ENCODE measurements at places on chromosomes 7 and 10. TPM values are rescaled to one million over a fixed set of nuclear protein-coding genes. Genes with fewer than 3 reads are reported as not detected.

- DNase-seq: no peak
- no peaks in the 10 kb centered on the region for H3K4me1 ChIP-seq
- H3K36me3 ChIP-seq: no peaks in the 10 kb centered on the region
- no peak overlapping the region for H3K27ac ChIP-seq
- H3K27me3 ChIP-seq: no peaks in the 10 kb centered on the region
Observed at GRCh38 chr7:131595699-131596098, 39.3 kb upstream of the PODXL start.

The SPDYE8 gene
- total RNA-seq: not detected

The PLEKHA1 gene
- total RNA-seq: 28.7 TPM

The DNAJC12 gene
- 2.7 TPM for total RNA-seq

DNA sequence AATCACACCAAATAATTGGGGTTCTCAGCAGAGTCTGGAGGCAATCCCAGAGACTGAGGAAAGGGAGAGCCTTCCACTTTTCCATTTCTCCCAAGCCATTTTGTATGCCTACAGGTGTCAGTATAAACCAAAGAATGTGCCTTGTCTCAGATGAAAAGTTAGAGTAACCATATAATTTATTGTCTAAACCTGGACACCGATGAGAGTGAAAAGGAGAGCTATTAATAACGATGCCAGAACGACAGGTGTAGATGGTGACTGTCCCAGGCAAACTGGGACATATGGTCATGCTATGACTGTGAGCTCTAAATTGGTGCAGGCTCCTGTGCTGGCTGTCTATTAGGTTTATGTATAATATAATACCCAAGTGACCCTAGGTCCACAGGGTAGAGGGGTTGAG lies 219.6 kb downstream of the ARHGAP12 start:
- DNase-seq: no peak
- H3K36me3 ChIP-seq: no peaks in the 10 kb centered on the region

DNA sequence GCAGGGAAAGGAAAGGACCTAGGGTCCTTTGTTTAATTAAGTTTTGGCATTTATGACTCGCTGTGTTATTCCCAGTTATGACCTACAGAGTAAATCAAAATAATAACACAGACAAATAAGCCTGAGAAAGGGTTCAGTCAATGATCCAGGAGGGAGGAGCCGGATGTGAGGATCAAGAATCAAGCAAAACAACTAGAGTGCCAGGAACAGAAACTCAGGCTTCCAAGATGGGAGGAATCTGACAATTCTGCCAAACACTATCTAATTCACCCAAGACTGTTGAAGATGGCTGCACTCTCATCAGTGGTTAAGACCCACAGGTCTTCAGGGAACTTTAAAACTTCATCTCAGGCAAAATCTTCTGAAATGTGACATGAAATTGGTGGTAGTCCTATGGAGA lies 50.3 kb upstream of the PIP4K2A start:
- H3K4me1 ChIP-seq: peaks cover 5% of the 10 kb centered on the region
- no peak for DNase-seq
- no peaks in the 10 kb centered on the region for H3K36me3 ChIP-seq
- H3K4me3 ChIP-seq: no peak overlapping the region
- H3K27me3 ChIP-seq: no peaks in the 10 kb centered on the region

DNA sequence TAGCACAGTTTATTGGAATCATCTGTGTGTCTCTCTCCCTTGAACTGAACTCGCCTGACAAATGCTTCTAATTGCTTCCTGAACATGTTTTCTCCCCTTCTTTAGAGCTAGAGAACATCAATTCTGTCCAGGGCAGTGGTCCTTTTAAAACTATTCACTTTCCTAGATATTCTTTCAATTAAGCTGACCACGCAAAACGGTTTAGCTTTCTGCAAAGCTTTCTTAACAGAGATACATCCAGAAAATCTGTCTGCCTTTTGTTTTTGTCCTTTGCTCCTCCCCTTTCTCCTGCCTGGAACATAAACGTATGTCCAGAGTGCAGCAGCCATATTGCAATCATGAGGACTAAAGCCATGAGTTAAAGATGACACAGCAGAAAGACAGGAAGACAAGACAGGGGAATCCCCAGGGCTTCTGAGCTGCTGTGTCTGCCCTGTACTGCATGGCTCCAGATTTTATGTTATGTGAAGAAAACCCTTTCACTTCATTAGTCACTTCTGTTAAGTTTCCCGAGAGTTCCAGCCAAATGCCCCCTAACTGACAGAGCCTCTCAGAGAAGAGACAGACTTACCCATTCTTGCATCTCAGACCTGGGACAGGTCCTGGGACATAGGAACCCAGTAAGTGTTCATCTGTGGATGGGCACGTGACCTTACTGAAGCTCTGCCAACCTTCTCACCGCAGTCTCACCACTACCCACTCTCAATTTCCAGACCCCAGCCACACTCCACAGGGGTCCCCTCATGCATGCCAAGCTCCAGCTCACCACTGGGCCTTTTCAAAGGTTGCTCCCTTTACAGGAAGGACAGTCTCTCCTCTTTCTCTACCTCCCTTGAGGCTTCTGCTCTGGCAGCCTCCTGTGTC lies 35.0 kb upstream of the CPXM2 start:
- H3K27me3 ChIP-seq: no peaks in the 10 kb centered on the region
- peaks cover 7% of the 10 kb centered on the region for H3K4me1 ChIP-seq
- no peak overlapping the region for H3K4me3 ChIP-seq
- no peak for DNase-seq
- H3K36me3 ChIP-seq: no peaks in the 10 kb centered on the region

- no peak overlapping the region for H3K4me3 ChIP-seq
- H3K4me1 ChIP-seq: peaks cover 47% of the 10 kb centered on the region
- no peaks in the 10 kb centered on the region for H3K27me3 ChIP-seq
- no peak for DNase-seq
- H3K36me3 ChIP-seq: no peaks in the 10 kb centered on the region
- peak overlapping the region; percentile 86 for H3K27ac ChIP-seq
Observed at GRCh38 chr10:5545426-5545777, 20.6 kb downstream of the CALML3 start.

DNA sequence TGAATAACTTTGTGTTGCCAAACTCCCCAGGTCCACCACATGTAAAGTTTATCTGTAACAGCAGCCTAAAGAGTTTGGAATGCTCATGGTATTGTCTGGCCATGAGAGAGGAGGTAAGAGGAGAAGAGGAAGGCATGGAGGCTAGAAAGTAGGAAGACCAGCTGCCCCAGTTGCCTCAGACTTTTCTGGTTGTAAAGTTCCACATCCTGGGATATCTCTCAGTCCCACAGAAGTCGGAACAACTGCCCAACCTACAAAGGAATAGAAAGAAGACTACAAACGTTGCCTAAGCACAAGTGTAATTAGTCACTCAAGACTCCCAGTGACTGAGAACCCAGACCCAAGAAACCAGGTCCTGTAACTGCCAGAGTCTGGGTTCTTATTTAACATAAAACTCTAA lies 47.3 kb downstream of the CREB3L2 start:
- no peaks in the 10 kb centered on the region for H3K27me3 ChIP-seq
- H3K27ac ChIP-seq: peak overlapping the region; percentile 24
- peaks cover 71% of the 10 kb centered on the region for H3K4me1 ChIP-seq
- H3K36me3 ChIP-seq: no peaks in the 10 kb centered on the region
- DNase-seq: no peak

The MYL10 gene
- total RNA-seq: not detected

DNA sequence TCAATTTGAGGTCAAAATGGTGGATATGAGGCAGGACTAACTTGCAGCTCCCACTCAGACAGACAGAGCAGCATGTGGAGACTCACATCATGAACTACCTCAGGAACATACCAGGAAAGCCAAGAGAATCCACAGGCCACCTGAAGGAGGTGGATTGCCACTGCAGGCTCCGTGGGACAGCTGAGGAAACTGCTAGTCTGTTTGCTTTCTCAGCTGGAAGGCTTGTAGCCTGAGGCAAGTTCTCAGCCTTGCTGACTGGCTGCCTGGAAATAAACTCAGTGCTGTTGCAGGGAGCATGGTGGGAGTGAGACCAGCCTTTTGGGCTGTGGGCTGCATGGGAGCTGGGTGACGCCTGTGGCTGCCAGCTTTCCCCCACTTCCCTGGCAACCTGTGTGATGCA lies 202.9 kb downstream of the ZNF248 start:
- no peaks in the 10 kb centered on the region for H3K36me3 ChIP-seq
- no peak overlapping the region for H3K27ac ChIP-seq
- no peak overlapping the region for H3K4me3 ChIP-seq
- no peaks in the 10 kb centered on the region for H3K4me1 ChIP-seq
- H3K27me3 ChIP-seq: no peaks in the 10 kb centered on the region
- no peak for DNase-seq

GRCh38 chr7:6637544-6638229 lies 569 bp downstream of the ZNF316 start:
- no peaks in the 10 kb centered on the region for H3K27me3 ChIP-seq
- H3K4me3 ChIP-seq: peak overlapping the region; percentile 99
- no peak for DNase-seq
- H3K36me3 ChIP-seq: peaks cover 19% of the 10 kb centered on the region
- H3K4me1 ChIP-seq: peaks cover 34% of the 10 kb centered on the region

DNA sequence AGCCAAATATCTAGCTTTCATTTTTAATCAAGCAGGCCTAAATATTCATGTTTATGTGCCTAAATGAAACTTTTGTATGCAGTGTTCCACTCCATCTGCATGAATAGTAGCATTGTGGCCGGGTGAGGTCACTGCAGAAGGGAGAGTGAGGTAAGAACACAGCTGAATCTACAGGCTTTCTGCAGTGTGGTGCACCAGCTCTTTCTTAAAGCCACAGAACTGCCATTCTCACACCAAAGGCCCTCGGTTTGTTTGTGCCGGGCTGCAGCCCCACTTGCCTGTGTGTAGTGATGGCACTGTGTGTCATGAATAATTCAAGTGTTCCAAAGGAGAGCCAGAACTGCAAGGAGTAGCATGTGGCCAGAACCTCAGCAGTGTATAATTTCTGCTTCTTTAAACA lies 204.1 kb downstream of the TRIL start:
- no peaks in the 10 kb centered on the region for H3K4me1 ChIP-seq
- no peaks in the 10 kb centered on the region for H3K36me3 ChIP-seq
- no peak overlapping the region for H3K27ac ChIP-seq
- H3K4me3 ChIP-seq: no peak overlapping the region
- no peak for DNase-seq

DNA sequence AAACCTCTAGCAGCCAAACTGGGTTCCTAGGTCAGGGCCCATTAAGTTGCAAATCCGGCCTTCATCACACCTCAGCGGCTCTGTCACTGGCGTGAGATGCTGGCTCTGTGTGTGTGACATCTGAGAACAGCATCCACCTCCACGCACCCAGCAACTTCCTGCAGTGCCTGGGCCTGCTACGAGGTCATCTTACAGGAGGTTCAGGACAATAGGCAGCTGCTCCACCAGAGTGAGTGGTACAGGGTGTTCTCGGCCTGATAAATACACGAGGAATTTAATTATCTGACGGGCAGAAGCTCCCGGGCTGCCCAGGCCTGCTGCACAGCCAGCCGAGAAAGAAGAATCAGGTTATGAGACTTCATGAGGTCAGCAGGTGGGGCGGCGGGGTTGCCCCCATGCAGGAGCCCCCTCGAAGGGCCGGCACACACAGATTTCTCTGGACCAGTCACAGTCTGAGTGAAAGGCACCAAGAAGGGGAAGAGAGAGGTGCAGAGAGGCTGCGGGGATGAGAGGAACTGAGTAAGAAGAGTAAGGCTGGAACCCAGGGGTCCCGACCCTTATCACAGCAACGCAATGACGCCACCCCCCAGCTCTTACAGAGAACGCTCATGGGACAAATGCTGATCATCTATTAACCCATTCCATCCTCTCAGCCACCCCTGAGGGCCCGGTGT lies 49.3 kb downstream of the CALML3 start:
- no peaks in the 10 kb centered on the region for H3K27me3 ChIP-seq
- no peak overlapping the region for H3K4me3 ChIP-seq
- no peak for DNase-seq
- no peak overlapping the region for H3K27ac ChIP-seq
- H3K4me1 ChIP-seq: peaks cover 45% of the 10 kb centered on the region

- H3K36me3 ChIP-seq: no peaks in the 10 kb centered on the region
- no peaks in the 10 kb centered on the region for H3K27me3 ChIP-seq
- DNase-seq: no peak
- no peak overlapping the region for H3K27ac ChIP-seq
- no peaks in the 10 kb centered on the region for H3K4me1 ChIP-seq
Observed at GRCh38 chr10:91103384-91104192, 116.9 kb upstream of the PCGF5 start.

The AKR1D1 gene
- not detected for total RNA-seq

DNA sequence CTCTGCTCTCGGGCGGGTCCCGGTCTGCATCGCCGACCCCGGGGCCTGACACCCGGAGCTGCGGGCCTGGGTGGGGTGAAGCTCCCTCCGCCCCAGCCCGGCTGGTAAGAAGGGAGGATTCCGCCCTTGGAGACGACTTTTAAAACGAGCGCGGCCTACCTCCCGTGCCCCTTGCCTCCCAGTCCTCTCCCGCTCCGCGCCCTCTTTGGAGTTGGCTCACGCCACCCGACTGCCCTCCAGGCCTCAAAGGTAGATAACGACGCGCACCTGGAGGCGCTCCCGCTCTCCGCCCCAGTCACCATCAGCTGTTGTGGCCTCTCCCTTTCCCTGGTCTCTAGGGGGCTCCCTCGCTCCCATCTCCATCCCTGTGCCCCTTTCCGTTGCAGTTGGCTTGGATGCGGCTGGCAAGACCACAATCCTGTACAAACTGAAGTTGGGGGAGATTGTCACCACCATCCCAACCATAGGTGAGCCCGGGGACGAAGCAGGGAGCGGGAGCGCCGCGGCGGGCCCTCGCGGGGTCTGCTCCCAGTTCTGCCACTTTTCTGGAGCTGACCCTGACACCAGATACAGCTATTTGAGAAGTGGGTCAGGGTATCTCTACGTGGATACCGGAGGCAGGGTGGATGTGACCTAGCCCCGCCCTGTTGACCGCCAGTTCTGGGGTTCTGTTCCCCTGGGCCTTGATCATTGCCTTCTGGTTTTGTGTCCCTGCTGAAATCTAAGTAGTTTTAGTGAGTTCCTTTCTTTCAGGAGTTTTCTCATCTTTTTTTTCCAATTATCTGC lies 679 bp downstream of the ARF5 start:
- H3K36me3 ChIP-seq: no peaks in the 10 kb centered on the region
- peaks cover 40% of the 10 kb centered on the region for H3K4me1 ChIP-seq
- H3K27ac ChIP-seq: peak overlapping the region; percentile 93
- H3K27me3 ChIP-seq: no peaks in the 10 kb centered on the region
